Fibroblast of the aortic adventitia (primary cell): ENCODE measurements at places on chromosomes 11 and 22. TPM values are rescaled to one million over a fixed set of nuclear protein-coding genes. Genes with fewer than 3 reads are reported as not detected.

Gene OR6A2
- total RNA-seq = 0.27 and 0.33 TPM in 2 replicates

GRCh38 chr22:50546326-50547262 is 895 bp downstream of the KLHDC7B start:
- no peak for DNase-seq

Gene SAA1
- not detected in 2 replicates for total RNA-seq

DNA sequence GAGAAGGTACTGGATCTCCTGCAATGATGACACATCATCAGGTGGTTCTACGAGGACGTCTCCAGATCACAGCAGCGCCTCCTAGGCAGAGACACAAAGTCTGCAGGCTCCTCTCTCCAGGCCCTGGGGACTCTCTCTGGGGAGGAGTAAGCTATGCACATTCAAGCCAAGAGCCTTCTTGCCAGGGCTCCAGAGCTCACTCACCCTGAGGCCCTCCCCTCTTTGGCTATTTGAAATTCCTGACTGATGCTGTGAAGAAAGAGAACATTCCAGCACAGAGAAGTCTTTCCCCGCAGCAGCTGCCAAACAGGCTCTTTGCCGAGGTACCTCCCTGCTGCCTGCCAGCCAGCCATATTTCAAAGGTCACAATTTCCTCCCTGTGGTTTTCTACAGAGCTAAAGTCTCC is 204.9 kb downstream of the CSNK2A3 start:
- DNase-seq = peak; percentile 95

- DNase-seq = no peak
These were observed 10.6 kb downstream of the FOLR1 start for GRCh38 chr11:72202571-72202970.

DNA sequence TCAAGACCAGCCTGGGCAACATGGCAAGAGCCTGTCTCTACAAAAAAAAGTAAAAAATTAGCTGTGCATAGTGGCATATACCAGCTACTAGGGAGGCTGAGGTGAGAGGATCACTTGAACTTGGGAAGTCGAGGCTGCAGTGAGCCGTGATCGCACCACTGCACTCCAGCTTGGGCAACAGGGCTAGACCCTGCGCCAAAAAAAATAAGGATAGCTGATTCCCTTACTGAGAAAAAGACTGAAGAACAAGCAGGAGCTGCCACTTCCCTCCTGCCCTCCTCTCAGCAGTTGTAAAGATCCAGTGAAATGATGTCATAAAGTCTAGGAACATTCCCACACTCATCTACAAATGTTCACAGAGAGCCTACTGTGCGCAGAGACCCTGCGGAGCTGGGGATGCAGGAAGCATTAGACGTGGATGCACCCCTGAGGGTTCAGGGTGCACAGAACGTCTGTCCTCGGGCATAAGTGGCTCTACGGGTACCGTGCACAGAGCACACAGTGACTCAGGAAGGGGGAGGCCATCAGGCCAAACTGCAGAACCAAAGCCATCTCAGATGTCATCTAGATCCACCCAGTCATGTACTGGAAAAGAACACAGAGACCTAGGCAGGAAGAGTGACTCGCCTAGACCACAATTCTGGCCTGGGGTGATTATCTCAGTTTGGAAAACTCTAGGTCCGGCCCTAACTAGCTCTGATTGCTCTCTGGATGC is 11.7 kb downstream of the SEC14L2 start:
- DNase-seq = no peak

Gene OR8H1
- total RNA-seq = not detected in 2 replicates

- DNase-seq = no peak
These were observed 3.3 kb downstream of the LTO1 start for GRCh38 chr11:69671734-69672465.

DNA sequence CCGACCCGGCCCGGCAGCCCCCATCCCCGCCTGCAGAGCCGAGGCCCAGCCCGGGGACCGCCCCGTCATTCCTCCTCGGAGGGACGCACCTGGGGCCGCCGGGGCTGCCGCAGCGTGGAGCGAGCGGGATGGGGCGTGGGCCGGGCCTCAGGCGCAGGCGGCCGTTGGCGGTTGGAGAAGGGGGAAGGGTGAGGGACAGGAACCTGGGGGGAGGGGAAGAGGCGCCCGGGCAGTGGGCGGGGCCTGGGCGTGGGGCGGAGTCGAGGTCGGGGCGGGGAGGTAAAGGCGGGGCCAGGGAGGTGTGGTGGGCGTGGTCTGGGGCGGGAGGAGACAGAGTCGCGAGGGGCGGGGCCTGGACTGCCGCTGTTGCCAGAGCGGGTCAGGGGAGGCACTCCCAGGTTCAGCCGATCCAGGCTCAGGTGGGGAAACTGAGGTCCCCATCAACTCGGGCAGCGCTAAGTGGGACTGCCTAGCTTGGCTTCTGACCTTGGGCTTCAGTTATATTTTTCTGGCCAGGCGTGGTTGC is at the start of gene TESMIN:
TESMIN (minus strand) TSS at position 190 of the 526 bp plus-strand sequence. CDS start 860 bp downstream, outside the sequence.
- peak; percentile 9 for DNase-seq

DNA sequence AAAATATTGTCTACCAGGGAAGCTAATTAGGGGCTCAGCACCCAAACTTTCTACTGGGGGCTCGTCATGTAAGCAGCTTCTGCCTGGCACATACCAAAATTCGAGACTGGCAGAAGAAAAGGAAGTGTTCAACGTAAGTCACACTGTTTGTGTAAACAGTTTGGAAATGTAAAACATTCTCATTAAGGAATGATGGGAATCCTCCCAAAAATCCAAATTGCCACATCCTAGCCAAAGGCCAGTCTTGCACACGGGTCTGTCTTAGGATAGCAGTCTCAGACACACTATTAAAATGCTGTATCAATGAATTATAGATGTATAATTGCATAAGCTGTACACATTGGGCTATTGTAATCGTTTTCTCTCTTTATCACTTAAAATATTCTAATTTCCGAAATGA is 28.9 kb downstream of the CUL5 start:
- no peak for DNase-seq

Gene IGLL1
- total RNA-seq = not detected in 2 replicates

Gene RASSF10
- not detected in 2 replicates for total RNA-seq

DNA sequence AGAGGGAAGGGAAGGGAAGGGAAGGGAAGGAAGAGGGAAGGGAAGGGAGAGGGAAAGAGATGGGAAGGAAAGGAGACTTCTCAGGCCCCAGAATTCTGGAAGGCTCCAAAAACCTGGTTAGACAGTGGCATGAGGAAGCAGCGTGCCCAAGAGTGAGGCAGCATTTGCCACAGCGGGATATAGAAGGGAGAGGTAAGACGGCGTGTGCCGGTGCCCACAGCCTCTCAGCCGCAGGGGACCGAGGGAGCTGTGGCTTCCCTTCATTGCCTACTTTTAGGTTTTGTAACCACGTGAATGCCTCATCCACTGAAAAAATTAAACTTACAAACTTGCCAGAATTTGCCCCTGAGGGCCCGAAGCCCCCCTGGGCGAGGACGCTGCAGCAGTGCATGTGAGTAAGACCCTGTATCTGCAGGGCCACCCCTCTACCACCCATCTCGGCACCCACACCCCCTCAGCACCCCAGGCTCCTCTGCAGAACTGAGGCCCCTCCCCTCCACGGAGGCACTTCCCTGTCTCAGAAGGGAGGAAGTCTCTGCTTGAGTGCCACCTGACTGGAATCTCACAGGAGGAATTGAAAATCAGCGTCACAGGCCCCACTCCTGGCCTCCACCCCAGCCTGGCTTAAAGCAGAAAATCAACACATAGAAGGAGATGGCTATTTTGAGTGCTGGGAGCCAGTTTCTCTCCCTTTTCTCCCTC is 58.1 kb downstream of the LINC01488 start:
- DNase-seq = no peak

Gene SYT12
- 0.09 TPM in 1 of 2 replicates, not detected in the other for total RNA-seq

GRCh38 chr11:1574238-1574932 is 2.3 kb upstream of the DUSP8 start:
- DNase-seq = peak; percentile 46

DNA sequence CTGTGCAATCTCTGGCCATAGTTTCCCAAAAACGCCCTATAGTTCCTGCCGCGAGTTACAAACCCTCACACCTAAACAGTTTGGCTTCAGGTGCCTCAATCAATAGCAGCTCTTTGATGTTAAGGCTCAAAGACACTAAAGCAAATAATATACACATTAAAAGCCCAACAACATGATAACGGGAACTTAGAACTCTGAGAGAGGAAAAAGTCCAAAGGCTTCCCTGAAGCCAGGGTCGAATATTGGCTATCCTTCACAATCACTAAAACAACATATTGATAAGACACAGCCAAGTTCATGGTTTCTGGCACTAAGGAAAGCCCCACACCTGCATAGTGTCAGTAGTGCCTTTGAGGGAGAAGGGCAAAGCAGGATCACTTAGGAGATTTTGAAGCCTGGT is 54.9 kb downstream of the NTM start:
- no peak for DNase-seq

Gene KREMEN1
- 2.5 and 5.7 TPM in 2 replicates for total RNA-seq

Gene ZDHHC8
- total RNA-seq = 8.7 and 12.7 TPM in 2 replicates

DNA sequence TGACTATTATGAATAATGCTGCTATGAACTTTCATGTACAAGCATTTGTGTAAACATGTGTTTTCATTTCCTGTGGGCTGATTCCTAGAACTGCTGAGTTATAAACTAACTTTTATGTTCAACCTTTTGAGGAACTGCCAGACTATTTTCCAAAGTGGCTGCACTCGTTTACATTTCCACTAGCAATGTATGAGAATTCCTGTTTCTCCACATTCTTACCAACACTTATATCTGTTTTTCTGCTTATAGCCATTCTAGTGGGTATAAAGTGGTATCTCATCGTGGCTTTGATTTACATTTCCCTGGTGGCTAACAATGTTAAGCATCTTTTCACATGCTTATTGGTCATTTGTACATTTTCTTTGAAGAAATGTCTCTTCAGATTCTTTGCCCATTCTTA is 35.2 kb upstream of the SCUBE2 start:
- no peak for DNase-seq

DNA sequence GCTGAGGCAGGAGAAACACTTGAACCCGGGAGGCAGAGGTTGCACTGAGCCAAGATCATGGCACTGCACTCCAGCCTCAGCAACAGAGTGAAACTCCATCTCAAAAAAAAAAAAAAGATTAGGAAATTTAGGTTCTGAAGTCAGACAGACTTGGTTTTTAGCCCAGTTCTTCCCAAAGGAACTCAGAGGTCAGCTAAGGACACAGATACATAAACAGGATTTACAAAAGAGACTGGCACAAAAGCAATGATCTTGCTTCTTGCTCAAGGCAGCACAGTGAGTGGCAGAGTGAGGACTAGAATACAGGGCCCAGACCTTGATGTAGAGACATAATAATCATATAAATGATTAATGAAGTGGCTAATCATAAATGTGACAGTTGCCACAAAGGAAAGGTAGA is 25.4 kb upstream of the RRAS2 start:
- DNase-seq = peak; percentile 90

- DNase-seq = no peak
These were observed 23.9 kb downstream of the MAP6 start for GRCh38 chr11:75644946-75645345.

DNA sequence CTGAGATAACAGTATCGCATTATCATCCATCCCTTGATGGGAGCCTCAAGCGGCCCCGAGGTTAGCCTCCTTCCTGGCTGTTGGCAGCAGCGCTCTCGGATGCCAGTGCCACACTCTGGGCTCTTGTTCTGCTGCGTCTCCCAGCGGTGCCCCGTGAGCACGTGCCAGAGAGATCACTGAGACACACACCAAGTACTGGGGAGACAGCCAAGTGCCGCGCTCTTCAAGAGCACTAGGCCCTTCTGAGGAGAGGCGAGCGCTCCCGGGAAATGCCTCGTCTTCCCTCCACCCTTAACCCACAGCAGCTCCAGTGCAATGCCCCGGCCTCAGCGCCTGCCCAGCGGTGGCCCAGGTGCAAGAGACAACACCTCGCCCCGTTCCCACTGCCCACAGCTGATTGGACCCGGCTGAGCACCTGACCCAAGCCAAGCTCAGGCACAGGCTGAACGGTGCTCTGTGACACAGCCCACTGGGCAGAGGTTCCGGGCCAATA is 248.3 kb upstream of the NARS2 start:
- DNase-seq = no peak

GRCh38 chr22:45823336-45823735 is 151.7 kb downstream of the ATXN10 start:
- no peak for DNase-seq
